Lung (tissue), 17 donors: ENCODE measurements at places on chromosomes 7 and 10. TPM values are rescaled to one million over a fixed set of nuclear protein-coding genes. Genes with fewer than 3 reads are reported as not detected.

- no peak for DNase-seq
Observed at GRCh38 chr7:105268056-105268455, 120.7 kb downstream of the SRPK2 start.

GRCh38 chr7:45885264-45885882 lies 2.9 kb upstream of the IGFBP1 start:
- DNase-seq, result no peak

- no peak for DNase-seq
Observed at GRCh38 chr10:127349737-127350136, 153.3 kb upstream of the INSYN2A start.

- DNase-seq, result no peak
Observed at GRCh38 chr7:12090757-12091221, 120.3 kb upstream of the TMEM106B start.

The ARL3 gene
- total RNA-seq, result 9.9 TPM

The PLXDC2 gene
- total RNA-seq, result 61.9 TPM
